GM12891 (cell line): ENCODE measurements at places on chromosomes 2 and 18.

GRCh38 chr2:85485815-85486214 is 53.2 kb upstream of the MAT2A start:
- DNase-seq = no peak

- peak; percentile 28 for DNase-seq
Observed at GRCh38 chr2:54081574-54081973, 33.8 kb upstream of the ACYP2 start.

- no peak for DNase-seq
Observed at GRCh38 chr18:39653221-39653620, 2087.6 kb upstream of the CELF4 start.

DNA sequence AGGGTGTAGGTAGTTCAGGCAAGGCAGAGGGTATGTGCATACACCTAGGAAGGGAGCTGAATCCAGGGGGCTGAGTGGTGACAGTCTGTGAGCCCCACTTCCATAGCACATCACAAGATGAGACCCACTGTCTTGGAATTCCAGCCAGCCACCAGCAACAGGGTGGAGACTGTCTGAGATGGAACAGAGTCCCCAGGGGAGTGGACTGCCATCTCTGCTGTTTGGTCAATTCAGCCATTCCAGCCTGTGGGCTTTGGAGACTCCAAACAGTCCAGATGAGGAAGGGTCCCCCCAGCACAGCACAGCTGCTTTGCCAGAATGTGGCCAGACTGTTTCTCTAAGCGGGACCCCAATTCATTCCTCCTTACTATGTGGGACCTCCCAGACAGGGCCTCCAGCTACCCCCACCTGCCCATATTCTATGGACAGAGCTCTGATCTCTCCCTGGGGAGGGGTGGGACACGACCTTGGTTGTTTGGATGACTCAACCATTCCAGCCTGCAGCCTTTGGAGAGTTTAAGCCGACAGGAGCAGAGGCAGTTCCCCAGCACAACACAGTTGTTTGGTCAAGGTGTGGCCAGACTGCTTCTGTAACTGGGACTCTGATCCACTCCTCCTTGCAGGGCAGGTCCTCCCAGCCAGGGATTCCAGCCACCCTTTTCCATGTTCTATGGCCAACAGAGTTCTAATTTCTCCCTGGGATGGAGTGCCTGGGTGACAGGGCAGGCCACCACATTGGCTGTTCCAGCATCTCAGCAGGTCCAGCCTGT is 178.0 kb downstream of the RND3 start:
- no peak for DNase-seq
